Activated CD4-positive, alpha-beta T cell treated with anti-CD3 and anti-CD28 coated beads, Interleukin-2, amount 50 U/mL, for 24 hours (primary cell): ENCODE measurements at places on chromosomes 16 and 17.
A peak's percentile ranks its signal among the peaks of the same experiment; 100 is the strongest.

DNA sequence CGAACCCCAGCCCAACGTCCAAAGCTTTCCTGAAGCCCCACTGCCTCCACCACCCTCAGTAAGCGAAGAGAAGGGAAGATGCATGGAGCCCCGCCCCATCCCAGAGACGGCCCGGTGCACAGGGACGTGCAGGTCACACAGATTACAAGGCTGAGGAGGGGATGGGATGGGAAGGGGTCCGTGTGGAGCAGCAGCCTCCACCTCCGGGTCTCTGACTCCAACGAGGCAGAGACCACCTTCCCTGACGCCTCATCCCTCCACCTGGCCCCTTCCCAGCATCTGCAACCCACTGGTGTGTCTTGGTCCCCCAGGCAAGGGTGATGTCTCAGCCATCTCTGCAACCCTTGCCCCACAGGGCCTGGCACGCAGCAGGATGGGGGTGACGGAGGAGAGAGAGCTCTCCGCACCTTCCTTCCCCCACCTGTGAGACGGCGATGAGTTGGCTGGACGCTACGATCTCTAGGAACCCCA, 58.5 kb downstream of the TBC1D16 start:
- DNase-seq: no peak

- DNase-seq: no peak
Observed at GRCh38 chr17:12053552-12053951, 32.9 kb downstream of the MAP2K4 start.

DNA sequence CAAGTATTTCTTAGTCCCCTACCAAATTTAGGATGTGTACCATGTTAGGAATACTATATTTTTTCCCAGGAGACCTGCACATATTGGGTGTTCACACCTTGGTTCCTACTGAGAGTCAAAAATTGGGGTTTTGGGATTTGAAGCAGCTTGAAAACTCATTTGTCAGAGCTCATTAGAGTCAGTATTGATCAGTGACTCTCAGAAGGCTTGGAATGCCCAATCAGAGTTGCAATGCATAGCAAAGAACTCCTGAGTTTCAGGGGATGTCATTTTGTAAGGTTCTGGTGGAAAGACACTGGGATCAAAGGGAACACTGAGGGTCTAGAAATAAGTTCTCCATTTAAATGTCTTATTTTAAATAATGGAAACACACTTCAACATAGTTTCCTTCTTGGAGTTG, 5.1 kb downstream of the HLF start:
- DNase-seq: no peak

GRCh38 chr17:75891605-75892555, 4.9 kb downstream of the TRIM65 start:
- DNase-seq: no peak

DNA sequence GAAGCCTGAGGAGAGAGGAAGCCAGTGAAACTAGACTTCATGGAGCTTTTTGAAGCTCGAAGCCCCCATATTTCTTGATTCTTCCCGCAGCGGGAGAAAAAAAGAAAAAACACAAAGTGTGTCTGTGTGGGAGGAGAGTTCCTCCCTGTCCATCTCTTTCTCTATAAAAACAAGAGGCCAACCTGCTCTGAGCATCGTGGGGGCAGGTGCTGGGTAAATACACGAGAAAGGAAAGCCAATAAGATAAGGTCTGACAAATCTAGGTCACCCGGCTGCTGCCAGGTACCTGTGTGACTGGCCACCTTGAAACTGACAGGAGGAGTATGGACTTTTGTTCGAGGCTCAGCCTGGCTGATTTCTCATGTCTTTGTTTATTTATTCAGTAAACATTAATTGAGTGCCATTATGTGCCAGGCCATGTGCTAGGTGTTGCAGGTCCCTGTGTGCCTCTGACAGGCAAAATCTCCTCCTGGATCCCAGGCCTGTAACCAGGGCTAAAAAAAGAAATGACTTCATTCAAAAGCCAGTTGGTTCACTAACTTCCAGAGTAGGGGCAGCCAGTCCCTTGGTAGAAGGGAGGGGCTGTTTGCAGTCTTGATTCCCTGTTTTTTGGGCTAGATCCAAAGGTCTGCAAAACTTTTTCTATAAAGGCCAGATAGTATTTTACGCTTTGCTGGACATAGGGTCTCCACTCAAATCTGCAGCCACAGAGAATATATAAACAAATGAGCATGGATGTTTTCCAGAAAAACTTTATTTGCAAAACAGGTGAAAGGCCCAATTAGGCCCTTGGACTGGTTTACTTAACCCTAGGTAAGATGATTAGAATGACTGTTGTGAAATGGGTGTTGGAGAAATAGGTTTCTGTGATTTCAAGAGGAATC, 35.6 kb downstream of the YPEL2 start:
- DNase-seq: no peak

DNA sequence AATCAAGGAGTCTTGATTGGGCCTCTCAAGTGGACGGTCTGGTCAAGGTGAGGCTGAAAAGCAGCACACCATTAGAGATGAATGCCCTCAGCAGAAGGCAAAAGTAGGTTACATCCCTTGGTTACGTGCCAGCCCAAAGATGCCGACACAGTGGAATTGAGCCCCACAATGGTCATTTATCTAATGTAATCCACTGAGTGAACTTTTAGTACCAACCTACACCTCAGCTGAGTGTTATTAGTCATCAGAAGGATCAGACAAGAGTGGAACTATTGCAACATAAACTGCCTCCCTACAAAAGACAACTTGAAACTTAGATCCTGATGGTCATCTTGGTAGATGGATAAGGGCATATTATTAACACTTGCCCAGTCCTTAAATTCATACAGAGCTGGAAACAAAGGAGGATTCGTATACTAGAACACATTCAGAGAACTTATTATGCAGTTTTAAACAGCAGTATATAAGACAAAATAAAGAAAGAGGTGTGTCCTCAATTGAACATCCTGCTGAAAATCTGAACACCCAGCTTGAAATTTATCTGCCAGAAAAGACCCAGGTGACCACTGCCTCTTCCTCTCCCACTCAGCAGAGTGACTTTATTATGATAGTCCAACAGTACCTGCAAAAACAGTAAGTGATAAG, 2.8 kb downstream of the DCUN1D3 start:
- DNase-seq: no peak

DNA sequence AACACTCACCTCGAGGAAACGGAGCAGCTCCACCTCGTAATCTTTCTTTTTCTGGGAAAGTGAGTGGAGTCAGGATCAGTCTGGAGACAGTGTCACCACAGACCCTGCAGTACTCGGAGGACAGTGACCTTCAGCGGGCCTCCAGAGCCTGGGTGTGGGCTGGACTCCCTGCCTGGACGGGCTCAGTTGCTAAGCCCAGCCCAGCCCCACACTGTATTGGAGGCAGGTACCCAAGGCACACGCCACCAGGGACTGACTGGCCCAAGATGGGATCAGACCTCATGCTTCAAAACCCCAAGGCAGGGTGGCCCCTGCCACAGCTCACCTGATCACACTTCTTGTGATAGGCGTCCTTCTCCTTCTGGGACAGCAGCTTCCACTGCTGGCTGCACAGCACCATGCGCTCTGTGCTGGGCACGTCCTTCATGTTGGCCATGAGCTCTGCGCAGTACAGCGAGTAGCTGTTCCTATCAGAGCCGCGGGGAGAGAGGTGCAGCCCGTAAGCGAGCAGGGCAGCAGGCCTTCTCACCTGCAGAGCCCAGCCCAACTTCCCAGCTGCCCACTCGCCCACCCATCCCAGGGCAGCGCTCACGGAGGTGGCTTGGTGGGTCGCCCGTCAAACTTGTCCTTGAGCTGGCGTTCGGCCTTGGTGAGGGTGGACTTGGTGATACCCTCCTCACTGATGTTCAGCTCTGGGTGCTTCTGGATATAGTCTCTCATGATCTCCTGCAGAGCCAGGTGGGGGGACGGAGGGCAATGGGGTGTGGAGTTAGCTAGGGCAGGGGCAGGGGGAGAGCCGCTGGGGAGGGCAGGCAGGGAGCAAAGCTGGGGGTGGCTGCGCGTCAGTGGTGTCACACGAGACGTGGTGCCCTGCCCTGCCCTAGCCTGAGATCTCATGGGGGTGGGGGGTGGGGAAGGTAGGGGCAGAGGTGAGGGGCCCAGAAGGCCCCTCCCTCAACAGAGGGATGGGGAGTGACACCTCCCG, 7.9 kb downstream of the UBTF start:
- no peak for DNase-seq

GRCh38 chr16:73290258-73290657, 242.3 kb upstream of the ZFHX3 start:
- DNase-seq: no peak

DNA sequence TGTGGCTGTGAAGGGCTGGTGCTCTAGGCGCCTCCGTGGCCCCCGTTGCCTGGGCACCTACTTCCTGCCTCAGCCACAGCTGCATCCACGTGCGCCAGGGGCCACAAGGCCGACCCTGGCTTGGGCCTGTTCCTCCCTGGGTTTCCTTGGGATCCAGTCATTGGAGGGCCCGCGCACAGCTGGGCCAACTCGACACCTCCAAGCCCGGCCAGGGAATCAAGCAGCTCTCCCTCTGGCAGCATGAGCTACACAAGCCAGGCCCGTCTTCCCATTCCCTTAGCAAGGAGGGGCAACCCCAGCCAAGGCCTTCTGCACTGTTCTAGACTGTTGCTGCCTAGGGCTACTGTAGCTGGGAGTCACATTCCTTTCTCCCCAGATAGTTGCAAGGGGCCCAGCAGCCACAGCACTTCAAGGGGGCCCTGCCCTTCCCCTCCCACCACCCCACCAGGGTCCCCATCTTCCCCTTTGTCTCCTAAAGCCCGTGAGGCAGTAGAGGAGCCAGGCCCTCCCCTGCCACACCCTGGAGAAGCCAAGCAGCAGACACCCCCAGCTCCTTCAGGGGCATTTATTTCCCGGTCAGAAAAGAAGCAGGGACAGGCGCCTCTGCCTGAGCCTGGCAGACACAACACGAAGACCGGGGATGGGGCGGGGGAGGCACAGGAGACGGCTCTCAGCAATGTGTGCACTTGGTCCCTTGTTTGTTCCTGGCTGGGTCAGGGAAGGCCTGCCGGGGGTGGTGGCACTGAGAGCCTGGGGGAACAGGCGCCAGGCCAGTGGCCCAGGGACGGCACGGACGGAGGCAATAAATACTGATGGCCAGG, 3.8 kb downstream of the ARHGDIA start:
- DNase-seq: peak; percentile 15

GRCh38 chr16:4795181-4795827, at the start of gene SMIM22:
Gene SMIM22, plus strand, starts transcription at chr16:4795369. Its CDS starts 366 bp downstream, at chr16:4795735.
- DNase-seq: no peak

- DNase-seq: no peak
Observed at GRCh38 chr17:66340720-66341119, 38.3 kb downstream of the PRKCA start.

DNA sequence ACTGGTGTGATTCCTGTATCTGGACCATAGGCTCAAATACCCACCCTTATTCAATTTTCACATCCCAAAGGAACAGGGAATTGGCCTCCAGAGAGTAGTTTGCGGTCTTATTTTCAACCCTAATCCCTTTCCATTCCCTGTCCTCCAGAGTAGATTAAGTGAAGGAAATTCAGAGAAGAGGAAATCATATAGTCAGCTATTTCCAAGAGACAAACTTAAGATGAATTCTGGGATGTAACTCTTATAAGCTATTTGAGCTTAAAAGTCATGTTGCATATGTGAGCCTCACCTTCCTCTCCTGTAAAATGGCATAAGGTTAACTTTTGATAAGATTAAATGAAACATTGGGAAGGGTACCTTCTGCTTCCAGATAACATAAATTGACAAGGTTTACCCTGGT, 37.4 kb upstream of the ADAMTS18 start:
- DNase-seq: no peak

DNA sequence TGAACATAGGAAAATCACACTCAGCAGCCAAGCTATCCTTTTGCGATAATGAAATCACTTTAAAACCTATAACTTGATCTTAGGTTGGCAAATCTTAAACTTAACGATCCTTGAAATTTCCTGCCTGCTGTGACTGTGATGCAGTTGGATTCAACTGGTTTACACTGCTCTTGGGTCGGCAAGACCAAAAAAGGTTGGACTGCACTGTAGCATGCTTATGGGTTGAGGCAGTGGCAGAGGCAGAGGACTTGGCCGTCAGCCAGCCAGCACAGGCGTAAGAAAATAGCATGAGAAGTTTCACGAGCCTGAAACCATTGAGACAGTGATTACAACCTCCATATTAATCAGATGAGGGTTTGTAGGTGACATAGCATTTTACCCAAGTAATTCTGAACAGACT, 21.4 kb downstream of the WSB1 start:
- DNase-seq: no peak

GRCh38 chr17:17935321-17936271, 36.6 kb downstream of the TOM1L2 start:
- DNase-seq: no peak

GRCh38 chr17:27546624-27547300, 84.2 kb upstream of the LGALS9 start:
- no peak for DNase-seq

GRCh38 chr16:64880994-64881393, 240.9 kb downstream of the CDH11 start:
- no peak for DNase-seq

- no peak for DNase-seq
Observed at GRCh38 chr16:89099905-89100304, 6.3 kb downstream of the ACSF3 start.

GRCh38 chr16:81493755-81494433, 49.3 kb downstream of the CMIP start:
- no peak for DNase-seq

DNA sequence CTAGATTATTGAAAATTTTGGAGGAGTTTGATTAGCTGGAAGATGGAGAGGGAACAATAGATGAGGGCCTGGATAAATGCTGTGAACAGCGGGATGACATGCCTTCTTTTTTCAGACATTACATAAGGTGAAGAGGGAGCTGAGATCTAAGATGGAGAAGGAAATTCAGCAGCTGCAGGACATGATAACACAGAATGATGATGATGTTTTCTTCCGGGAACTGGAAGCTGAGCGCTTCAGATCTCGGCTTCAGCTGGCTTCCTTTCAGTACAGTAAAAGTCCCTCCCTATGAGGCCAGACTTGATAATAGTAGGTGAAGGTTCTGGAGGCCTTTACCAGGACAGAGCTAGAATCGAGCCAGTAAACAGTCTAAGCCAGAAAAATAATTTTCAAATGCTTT, 30.7 kb downstream of the CEP95 start:
- no peak for DNase-seq

- DNase-seq: no peak
Observed at GRCh38 chr16:15856901-15857698, at the start of gene MYH11. Gene MYH11, minus strand, starts transcription at chr16:15857028. Its CDS starts 18,776 bp downstream, at chr16:15838252.
